EH (cell line): ENCODE measurements at places on chromosomes 13 and 19.
A peak's percentile ranks its signal among the peaks of the same experiment; 100 is the strongest.

DNA sequence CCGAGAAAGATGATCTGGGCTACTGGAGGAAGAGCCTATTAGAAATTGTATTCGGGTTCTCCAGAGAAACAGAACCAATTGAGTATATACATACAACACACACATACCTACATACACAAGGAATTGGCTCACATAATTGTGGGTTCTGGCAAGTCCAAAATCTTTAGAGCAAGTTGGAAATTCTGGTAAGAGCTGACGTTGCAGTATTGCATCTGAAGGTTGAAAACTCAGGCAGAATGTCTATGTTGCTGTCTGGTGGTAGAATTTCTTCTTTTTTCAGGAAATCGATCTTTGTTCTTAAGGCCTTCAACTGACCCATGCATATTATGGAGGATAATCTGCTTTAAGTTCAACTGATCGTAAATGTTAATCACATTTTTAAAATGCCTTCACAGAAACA is 15.5 kb upstream of the OLFM4 start:
- no peak for DNase-seq

GRCh38 chr19:45815481-45816216 is 541 bp upstream of the RSPH6A start:
- no peak for DNase-seq

DNA sequence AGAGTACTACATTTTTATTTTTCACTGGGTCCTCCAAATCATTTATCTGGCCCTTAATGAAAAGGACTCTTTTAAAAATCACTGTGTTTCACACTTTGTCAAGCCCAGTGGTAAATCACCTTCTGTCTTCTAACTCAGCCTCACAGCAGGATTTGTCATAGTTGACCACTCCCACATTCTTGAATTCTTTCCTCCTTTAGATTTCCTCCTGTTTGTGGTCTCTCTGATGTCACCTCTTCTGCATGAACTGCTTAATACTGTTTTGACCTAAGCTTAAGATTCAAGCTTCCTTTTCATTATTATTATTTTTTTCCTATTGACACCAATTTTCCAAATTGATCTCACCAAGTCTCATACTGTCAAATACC is 899.8 kb upstream of the MIR17HG start:
- peak; percentile 79 for DNase-seq

DNA sequence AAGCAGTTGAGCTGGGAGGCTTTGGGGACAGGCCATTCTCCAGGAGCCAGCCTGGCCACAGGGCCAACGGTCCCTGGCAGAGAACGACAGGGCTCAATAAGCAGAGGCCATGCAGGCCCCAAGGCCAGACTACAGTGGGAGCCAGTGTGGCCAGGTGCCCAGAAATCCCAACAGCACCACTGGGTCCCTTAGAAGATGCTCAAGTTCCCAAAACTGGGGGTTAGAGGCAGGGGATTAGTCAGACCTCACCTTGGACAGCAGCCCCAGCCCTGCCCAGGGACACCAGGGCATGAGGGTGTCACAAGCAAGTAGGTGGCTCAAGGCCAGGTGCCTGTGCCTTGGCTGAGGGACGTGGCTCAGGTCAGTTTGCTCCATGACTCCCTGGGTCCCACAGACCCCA is 12.8 kb downstream of the SCGB2B2 start:
- DNase-seq, result no peak

GRCh38 chr19:38055010-38055409 is 148.0 kb downstream of the SIPA1L3 start:
- DNase-seq, result no peak

GRCh38 chr19:58338336-58338735 is 11.5 kb downstream of the ZSCAN22 start:
- no peak for DNase-seq

GRCh38 chr19:47176627-47177090 is 46.0 kb downstream of the SAE1 start:
- DNase-seq, result peak; percentile 97

GRCh38 chr13:113959198-113959597 is 14.7 kb downstream of the C13orf46 start:
- no peak for DNase-seq

DNA sequence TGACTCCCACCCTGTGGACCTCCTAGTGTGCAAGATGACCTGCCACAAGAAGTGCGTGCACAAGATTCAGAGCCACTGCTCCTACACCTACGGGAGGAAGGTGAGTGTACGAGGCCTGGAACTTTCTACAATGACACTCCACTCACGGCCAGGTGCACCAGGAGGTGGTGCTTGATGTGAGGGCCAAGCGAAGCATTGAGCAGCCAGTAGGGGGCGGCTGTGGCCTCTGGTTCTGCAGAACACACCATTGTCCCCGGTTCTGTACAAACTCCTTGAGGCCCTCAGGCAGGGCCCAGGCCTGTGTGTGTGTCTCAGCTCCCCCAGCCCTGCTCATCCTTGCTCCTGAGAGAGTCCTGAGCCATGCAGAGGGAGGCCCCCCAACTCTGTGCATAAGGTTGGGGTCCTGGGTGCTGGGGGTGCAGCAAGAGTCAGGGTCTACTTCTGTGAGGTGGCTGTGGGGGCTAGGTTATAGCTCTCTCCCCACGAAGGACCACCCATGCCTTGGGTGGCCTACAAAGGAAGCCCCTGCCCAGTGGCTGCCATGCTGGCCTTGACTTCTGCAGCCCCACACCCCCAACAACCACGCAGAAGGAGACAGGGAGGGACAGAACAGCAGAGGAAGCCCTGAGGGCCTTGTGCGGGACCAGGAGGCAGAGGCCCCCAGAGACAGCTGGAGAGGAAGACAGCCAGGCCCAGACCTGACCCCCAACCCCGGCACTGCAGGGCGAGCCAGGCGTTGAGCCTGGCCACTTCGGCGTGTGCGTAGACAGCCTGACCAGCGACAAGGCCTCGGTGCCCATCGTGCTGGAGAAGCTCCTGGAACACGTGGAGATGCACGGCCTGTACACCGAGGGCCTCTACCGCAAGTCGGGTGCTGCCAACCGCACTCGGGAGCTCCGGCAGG is 9.7 kb upstream of the USE1 start:
- DNase-seq, result peak; percentile 45

DNA sequence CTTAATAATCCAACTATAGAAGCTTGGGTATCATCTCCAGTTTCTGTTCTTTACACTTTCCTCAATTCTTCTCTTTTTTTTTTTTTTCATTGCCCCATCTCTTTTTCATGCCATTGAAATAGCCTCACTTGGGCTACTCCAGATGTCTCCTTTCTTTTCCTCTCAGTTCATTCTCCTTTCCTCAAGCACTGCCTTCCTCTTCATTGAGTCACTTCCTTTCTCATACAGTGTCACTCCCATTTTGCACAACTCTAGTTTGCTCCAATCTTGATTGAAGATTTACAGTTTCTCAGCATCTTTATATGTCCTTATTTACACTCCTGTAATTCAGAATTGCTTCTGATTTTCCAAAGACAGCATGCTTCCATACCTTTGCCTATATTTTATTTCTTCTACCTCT is 61.3 kb downstream of the IPO5 start:
- peak; percentile 92 for DNase-seq

GRCh38 chr13:110525328-110526319 is 35.9 kb downstream of the RAB20 start:
- DNase-seq, result no peak

GRCh38 chr13:41457589-41458186 is 338 bp downstream of the RGCC start:
- no peak for DNase-seq

- peak; percentile 75 for DNase-seq
Observed at GRCh38 chr19:13597640-13598039, 91.4 kb upstream of the CACNA1A start.
